ENCODE measurements at places on chromosomes 1 and 21.

DNA sequence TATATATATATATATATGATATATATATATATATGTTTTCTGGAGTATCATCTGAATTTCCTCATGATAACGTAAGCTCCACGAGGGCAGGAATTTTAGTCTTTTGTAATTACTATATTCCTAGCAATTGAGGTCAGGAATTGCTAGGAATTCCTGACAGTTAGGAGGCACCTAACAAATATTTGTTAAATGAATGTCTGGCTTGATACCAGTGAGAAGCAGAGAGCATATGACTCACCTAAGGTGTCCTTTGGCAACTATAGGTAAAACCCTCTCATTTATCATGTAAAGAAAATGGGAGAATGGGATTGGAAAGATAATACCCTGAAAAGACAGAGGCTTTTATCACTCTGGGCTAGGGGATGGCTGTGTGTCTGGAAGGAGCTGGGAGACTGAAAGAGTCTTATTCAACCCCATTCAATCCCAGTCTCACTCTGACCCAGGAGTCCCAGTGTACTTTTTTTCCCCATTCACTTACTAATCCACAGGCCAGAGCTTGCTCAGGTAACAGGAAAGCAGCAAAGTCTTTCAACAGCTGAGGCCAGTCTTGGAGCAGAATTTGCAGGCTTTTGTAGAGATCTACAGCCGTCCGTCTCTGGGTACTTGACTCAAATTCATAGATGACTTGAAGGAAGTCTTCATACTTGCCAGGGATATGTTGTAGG is 71.2 kb downstream of the DAP3 start:
- no peak for DNase-seq

- DNase-seq = no peak
Measured at GRCh38 chr1:174367892-174368291, 79.9 kb upstream of the GPR52 start.

DNA sequence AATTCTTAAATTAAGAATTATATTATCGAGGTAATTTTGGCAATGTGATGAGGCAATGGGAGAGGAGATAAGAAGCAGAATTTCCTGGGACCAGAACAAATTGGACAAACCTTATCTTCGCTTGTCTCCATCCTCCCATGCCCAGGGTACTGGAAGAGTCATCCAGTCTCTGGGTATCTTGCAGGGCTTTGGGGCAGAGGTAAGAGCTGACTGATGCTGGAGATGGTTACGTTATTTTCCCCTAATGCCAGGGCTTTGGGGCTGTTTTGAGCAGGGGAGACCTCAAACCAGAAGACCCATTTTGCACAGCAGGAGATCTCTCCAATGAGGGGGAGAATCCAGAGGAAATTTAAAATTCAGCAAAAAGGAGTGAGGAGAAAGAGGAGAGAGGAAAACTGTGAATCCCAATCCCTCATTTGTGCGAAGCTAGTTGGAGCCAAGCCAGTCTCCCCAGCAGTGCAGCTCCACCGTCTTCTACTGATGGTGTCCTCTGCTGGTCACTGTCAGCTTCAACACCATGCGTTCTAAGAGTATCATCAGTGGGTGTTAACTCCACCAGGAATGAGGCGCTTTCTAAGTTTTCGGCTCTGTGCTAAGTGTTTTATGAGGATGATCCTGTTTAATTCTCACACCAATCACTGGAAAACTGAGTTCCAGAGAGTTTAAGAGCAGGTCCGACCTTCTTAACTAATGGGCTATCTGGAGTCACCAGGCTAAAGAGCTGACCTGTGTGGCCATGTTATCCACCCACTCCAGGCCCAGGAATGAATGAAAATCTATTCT is 86.8 kb upstream of the CD34 start:
- DNase-seq = peak; percentile 28

- DNase-seq = no peak
Measured at GRCh38 chr1:8602471-8603219, 214.8 kb downstream of the RERE start.

DNA sequence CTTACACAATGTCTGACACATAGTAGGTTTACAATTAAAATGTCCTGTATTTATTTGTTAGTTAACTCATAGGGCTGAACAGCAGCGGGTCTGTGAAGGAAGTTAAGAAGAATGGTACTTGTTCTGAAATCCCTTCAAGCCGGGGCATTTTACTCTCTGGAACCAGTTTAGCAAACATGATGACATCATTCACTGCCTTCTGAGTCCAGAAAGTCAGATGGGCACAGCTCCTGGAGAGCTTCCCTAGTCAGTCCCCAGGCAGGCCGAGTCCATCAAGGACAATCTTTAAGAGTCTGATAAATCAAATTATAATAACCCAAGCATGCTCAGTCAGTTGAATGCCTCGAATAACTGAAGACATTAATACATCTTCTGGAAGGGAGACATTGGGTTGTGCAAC is 125.4 kb upstream of the DAB1 start:
- no peak for DNase-seq

DNA sequence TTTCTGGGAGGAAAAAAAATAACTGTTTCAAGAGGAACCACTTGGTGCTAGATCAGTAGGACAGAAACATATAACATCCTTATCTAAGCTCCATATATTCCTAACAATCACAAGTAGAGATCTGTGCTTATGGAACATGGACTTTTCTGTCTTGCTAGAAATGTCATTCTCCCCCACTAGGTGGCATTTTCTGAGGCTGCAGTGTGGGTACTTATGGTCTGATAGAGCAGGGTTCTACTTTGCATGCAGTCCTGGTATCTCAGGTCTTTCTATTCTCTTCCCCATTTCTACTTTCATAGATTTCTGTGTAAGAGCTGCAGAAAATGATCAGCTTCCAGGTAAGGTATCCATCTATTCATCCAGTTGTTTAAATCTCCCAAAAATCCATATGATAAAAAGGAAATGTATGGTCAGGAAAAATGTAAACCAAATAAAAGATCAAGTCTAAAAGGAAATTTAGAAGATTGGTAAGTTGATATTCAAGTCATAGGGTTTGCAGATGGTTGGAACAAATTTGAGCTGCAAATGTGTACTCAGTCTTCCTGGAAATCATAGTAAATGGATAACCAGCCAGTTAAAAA is 1.5 kb downstream of the ZNF684 start:
- no peak for DNase-seq

GRCh38 chr1:232322162-232322734 is 307.7 kb downstream of the SIPA1L2 start:
- DNase-seq = no peak

DNA sequence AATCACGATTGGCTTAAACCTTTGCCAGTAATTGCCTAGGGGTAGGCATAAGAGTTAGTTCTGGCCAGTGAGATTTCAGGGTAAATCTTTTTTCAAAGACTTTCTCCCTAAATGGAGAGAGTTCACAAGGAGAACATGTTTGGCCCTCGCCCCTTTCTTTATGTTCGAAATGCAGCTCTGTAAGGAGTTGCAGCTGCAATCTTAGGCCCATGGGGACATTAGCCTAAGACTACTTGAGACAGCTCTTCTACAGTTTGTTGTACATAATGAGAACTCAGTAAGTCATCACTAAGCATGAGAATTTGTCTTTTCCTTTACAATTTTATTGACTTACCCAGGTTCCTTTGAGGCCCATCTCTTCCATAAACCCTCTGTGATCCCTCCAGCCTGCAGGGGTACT is 40.4 kb upstream of the GADD45A start:
- no peak for DNase-seq

GRCh38 chr1:52400131-52400530 is 4.1 kb downstream of the ORC1 start:
- DNase-seq = no peak

- no peak for DNase-seq
Measured at GRCh38 chr1:92323473-92324453, 24.9 kb downstream of the RPAP2 start.

DNA sequence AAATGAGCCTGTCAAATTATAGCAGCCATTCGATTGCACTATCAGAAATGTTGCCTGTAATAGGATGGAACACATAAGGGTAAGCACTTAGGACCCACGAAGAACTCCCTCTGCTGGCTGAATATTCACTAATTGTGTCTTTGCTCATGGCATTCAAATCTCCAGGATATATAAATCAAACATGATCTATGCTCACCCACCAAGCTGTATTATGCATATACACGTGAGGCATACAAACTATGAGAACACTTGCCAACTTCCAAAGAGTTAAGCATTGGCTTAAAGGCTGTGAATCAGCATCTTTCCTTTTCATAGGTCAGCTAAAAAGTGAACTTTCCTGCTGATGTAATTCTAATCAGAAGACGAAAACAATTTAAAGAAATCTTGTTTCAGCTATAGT is 34.5 kb downstream of the TMPRSS15 start:
- no peak for DNase-seq

GRCh38 chr1:192225266-192225665 is 67.0 kb downstream of the RGS18 start:
- DNase-seq = no peak

DNA sequence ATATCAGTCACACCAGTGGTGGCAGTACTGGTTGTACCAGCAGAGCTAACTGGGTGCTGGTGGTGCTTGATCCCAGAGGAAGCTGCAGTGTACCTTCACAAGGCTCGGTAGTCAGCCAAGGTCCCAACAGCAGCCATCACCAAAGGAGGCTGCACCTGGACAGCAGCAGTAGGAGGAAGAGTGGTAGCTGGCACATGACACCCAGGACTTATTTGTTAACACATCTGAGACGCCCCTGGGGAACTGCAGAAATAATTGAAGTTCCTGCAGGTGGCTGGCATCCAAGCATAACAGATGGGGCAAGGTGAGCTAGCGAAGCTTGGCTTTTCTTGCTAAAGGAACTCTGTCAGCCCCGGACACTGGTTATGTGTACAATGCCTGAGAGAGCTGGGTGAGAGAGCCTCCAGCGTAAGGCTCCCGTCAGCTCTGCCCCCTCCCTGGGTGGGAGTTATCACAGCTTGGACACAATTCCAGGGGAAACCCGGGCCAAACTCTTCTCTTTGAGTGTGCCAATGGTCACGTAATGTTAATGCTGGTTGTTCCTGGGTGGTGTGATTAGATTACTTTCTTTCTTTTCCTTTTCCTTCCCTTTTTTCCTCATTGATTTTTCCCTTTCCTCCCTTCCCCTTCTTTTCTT is 29.1 kb upstream of the PARP1 start:
- no peak for DNase-seq

DNA sequence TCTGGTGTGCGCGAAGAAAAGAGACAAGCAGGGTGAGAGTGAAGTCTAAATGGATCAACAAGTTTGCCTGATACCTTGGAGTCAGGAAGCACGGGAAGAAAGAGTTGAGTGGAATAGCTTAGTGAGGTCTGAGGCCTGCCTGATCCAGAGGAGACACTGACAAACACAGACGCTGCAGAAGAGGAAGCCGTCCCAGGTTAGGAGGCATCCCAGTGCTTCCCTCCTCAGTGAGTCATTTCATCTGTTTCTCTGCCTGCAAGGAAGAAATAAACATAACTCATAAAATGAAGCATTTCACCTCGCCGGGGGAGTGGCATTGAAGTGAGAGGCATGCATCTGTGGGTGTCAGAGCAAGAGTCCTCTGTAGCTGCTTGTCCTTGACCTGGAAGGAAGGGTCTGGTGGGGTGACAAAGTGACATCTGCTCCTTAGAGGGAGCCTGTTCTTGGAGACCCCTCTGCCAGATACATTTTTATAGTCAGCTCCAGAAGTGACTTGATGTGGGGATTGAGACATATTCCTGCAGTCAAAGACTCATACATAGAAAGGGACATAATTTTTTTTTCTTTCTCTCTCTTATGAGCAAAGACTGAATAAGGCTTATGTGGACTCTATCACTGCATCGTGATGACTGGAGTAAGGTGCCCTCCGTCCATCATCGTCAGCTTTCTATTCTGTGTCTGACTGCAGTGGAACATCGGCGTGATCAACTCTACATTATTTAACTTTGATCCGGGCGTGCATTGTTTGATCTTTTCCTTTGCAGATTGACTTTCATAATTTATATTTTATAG is 256.7 kb downstream of the KIF26B start:
- no peak for DNase-seq
